Lung (tissue), 17 donors: ENCODE measurements at places on chromosomes 3 and 15. TPM values are rescaled to one million over a fixed set of nuclear protein-coding genes. Genes with fewer than 3 reads are reported as not detected.
A peak's percentile ranks its signal among the peaks of the same experiment; 100 is the strongest.

DNA sequence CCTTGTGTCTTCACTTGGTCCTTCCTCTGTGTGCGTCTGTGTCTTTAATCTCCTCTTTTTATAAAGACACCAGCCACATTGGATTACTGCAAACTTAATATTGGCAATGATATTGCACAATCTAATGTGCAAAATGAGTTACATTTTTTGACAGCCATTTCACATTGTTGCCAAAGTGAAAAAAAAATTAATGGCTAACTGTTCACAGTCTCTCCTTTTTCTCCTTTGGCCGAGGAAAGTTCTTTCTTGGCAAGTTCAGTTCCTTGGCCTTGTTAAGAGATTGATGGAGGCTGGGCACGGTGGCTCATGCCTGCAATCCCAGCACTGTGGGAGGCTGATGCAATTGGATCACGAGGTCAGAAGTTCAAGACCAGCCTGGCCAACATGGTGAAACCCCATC lies 62.2 kb upstream of the ZNF280D start:
- no peaks in the 10 kb centered on the region for H3K27me3 ChIP-seq
- H3K4me3 ChIP-seq = no peak overlapping the region
- peak; percentile 68 for DNase-seq
- no peak overlapping the region for H3K27ac ChIP-seq
- no peaks in the 10 kb centered on the region for H3K36me3 ChIP-seq

- H3K27ac ChIP-seq = no peak overlapping the region
- H3K4me1 ChIP-seq = peaks cover 18% of the 10 kb centered on the region
- no peaks in the 10 kb centered on the region for H3K27me3 ChIP-seq
- H3K36me3 ChIP-seq = no peaks in the 10 kb centered on the region
Observed at GRCh38 chr3:125059488-125060245, 3.9 kb upstream of the HEG1 start.

GRCh38 chr15:91385311-91385710 lies 285.3 kb downstream of the SV2B start:
- H3K27ac ChIP-seq = no peak overlapping the region
- no peaks in the 10 kb centered on the region for H3K27me3 ChIP-seq
- H3K4me3 ChIP-seq = no peak overlapping the region
- DNase-seq = no peak

DNA sequence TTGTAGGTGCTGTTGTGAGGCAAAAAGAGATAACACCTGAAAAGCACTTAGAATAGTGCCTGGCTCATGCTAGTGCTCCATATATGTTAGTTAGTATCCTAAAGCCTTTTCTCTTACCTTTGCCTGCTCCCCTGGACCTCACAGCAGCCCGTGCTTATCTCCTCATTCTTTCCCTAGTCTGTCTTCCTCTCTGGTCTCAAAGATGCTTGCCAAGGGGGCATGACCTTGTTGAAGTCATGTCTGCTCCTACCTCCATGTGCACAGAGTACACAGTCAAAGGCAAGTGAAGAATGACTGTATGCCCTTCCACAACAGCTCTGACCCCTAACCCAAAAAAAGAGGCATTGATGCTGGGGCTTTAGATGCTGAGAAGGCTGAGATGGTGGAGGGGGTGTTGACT lies 722 bp upstream of the CYP8B1 start:
- no peak overlapping the region for H3K4me3 ChIP-seq
- H3K4me1 ChIP-seq = peaks cover 8% of the 10 kb centered on the region
- DNase-seq = no peak
- H3K36me3 ChIP-seq = no peaks in the 10 kb centered on the region

GRCh38 chr15:64112073-64112772 lies 16.4 kb downstream of the SNX1 start:
- no peaks in the 10 kb centered on the region for H3K4me1 ChIP-seq
- no peak overlapping the region for H3K4me3 ChIP-seq
- H3K27me3 ChIP-seq = peaks cover 2% of the 10 kb centered on the region
- H3K27ac ChIP-seq = no peak overlapping the region
- H3K36me3 ChIP-seq = peaks cover 13% of the 10 kb centered on the region

DNA sequence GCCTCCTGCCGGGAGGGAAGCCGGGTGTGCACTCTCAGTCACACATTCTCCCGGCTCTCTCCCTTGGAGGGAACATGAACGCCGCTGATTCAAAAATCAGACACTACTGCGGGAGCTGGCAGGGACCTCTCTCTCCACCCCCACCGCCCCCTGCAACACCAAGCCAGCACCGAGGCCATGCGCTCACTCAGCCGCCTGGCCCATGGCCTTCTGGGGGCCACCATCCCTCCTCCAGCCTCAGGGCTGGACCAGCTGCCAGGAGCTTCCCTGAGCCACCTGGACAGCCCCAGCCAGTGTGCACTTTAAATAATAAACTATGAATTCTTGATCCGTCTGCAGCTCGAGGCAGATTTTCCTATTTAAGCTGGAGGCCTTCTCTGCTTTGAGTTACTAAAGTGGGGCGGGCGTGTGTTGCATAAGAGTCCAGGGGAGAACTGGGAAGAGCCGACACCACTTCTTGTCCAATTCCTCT lies 30.6 kb downstream of the ADAMTS17 start:
- peaks cover 47% of the 10 kb centered on the region for H3K4me1 ChIP-seq
- no peak overlapping the region for H3K27ac ChIP-seq
- no peaks in the 10 kb centered on the region for H3K27me3 ChIP-seq
- DNase-seq = peak; percentile 87
- no peak overlapping the region for H3K4me3 ChIP-seq

- H3K27ac ChIP-seq = peak overlapping the region; percentile 9
- H3K27me3 ChIP-seq = peaks cover 23% of the 10 kb centered on the region
- no peak overlapping the region for H3K4me3 ChIP-seq
- peaks cover 16% of the 10 kb centered on the region for H3K4me1 ChIP-seq
- DNase-seq = no peak
Observed at GRCh38 chr3:128553560-128553959, 60.6 kb upstream of the GATA2 start.

GRCh38 chr3:15337963-15338362 lies 5.6 kb upstream of the SH3BP5 start:
- H3K4me3 ChIP-seq = no peak overlapping the region
- H3K36me3 ChIP-seq = no peaks in the 10 kb centered on the region
- no peak for DNase-seq

GRCh38 chr15:40982855-40983254 lies 29.6 kb downstream of the CHAC1 start:
- no peak overlapping the region for H3K4me3 ChIP-seq
- DNase-seq = no peak
- no peaks in the 10 kb centered on the region for H3K4me1 ChIP-seq
- H3K27ac ChIP-seq = no peak overlapping the region
- H3K36me3 ChIP-seq = peaks cover 73% of the 10 kb centered on the region

The GREM1 gene
- 2.4 TPM for total RNA-seq
